ENCODE measurements at places on chromosomes 16 and 17. TPM values are rescaled to one million over a fixed set of nuclear protein-coding genes. Genes with fewer than 3 reads are reported as not detected.

The MYH11 gene
- 2,456 TPM for total RNA-seq

The FOXL1 gene
- total RNA-seq: 52.1 TPM

The CACNA1G gene
- total RNA-seq: 0.27 TPM

The MEIOC gene
- not detected for total RNA-seq

The MYO19 gene
- total RNA-seq: 43.9 TPM

The KCTD19 gene
- not detected for total RNA-seq

The CDC6 gene
- 0.71 TPM for total RNA-seq

The TEDC2 gene
- 0.27 TPM for total RNA-seq

The TK1 gene
- total RNA-seq: 3.3 TPM

The CTRL gene
- 0.54 TPM for total RNA-seq

GRCh38 chr17:44348234-44348987, 3.3 kb downstream of the GRN start:
- DNase-seq: no peak

DNA sequence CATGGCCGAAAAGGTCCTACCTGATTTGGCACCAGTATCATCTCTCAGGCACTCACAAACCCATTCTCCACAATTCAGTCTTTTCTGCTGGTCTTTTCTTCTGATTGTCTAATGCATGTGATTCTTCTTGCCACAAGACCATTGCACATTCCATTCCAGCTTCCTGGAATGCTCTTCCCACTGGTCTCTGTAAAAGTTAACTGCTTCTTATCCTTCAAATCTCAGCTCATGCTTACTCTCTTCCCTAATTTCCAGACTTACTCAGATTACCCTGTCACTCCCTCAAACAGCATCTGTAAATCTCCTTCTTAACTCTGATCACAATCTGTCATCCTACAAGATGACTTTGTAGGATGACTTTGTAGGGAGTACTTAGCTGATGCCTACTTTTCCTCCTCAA, 320.2 kb downstream of the MAP2K6 start:
- no peak for DNase-seq

- no peak for DNase-seq
Observed at GRCh38 chr17:13797863-13798262, 196.1 kb upstream of the HS3ST3A1 start.

- DNase-seq: no peak
Observed at GRCh38 chr17:7562208-7562605, 488 bp downstream of the SENP3 start.

DNA sequence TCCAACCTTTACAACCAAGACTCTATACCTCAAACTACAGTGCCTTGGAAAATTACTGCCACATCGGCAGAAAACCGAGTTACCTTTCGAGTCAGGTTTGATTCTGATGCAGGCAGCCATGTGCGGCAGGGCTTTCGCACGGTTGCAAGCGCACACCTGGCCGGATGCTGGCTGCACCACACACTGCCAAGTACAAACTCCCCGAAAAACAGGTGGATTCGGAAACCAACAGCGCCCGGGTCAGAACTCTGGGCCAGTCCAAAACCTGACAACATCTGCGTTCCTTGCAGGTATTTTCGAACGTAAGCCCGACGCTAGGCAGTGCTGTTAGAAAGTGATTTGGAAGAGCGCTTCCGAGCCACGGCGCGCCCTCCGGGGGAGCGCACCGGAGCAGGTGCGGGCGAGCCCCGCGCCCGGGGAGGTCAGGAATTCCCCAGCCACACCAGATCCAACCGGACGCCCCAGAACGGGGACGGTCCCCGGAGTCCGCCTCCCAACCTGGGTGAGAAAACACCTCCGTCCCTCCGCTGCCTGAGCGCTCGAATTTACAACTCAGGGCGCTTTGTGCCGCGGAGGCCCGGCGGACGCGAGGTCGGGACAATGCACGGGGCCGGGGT, 1.2 kb downstream of the USP7 start:
- DNase-seq: no peak

DNA sequence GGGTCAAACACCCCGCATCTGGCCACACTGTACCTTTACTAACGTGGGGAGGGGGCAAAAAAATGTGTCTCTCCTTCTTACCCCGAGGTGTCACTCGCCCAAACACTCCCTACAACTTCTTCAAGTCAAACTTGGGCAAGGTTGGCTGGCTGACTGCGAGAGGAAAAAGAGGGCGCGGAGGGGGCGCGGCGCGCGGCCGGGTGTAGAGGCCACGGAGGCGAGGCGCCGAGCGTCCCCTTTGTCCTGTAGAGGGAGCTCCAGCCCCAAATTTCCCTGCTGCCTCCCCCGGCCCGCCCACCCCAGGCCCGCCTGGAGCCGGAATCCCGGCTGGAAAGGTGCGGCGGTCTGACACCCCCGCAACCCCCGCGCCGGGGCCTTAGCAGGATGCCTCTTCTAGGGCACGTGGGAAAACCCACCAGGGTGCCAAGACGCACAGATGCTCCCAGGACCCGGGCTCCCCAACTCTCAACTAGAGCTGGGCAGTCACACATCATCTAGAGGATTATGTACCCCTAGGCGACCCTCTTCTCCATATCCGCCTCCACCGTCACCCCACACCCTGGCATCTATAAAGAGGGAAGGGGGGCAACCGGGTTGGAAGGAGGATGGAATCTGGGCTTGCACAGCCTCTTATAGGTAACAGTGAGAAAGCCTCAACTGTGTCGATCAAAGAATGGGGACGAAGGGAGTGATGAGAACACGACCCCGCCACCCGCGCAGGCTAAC, 4.2 kb downstream of the IRX3 start:
- DNase-seq: no peak

- DNase-seq: no peak
Observed at GRCh38 chr16:51542981-51543815, 392.1 kb upstream of the SALL1 start.

GRCh38 chr17:12247761-12248160, 227.1 kb downstream of the MAP2K4 start:
- no peak for DNase-seq

- no peak for DNase-seq
Observed at GRCh38 chr16:3282103-3282729, 1.1 kb upstream of the ZNF263 start.

DNA sequence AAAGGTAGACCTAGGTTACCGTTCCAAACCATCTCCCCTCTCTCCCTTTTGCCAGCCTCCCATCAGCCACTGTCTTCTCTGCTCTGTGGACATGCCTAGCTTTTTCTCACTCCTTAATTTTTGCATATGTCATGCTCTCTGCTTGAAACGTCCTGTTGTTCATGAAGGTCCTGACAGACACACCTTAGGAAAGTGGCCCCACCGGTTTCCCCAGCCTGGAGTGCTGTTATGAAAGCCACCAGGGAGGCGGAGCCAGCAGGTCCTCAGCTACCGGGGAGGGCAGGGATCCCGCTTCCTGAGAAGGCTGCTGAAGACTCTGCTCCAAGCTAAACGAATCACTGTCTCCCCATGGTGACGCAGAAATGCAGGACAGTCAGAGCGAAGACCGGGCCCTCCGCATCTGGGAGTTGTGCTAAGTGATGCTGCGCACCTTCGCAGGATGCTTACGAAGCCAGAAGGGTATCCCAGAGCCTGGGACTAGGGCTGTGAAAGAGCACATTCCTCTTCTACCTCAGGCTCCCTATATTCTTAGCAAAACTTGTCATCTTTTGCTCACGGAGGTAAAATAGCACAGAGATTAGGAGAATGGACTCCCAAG, 2.3 kb upstream of the SLC16A11 start:
- no peak for DNase-seq

- DNase-seq: peak; percentile 51
Observed at GRCh38 chr17:81553018-81553615, 964 bp upstream of the FAAP100 start.

- DNase-seq: peak; percentile 6
Observed at GRCh38 chr17:56699186-56699894, 105.8 kb downstream of the NOG start.

DNA sequence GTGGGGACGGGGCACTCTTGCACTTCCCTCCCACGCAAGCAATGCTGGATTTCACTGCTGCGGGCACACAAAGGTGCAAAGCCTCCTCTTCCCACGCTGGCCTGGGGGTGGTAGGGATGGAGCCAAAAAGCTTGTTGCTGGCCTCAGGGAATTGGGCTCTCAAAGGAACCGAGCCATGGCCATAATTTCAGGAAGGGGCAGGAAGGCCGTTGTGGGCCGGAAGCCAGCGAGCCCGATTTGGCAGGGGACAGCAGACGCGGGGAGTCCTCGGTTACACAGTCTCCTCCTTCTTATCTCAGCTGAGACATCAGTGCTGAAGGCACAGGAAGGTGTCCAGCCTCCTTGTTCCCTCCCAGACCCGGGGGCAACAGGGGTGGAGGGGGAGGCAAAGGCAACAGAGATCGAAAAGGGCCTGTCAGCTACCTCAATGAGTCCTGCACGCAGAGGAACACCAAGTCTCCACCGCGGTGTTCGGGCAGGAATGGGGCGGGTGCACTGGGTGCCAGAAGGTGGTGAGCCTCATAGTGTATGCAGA, 59.5 kb downstream of the SLFN11 start:
- no peak for DNase-seq

GRCh38 chr17:67260170-67260987, 15.4 kb upstream of the HELZ start:
- no peak for DNase-seq

DNA sequence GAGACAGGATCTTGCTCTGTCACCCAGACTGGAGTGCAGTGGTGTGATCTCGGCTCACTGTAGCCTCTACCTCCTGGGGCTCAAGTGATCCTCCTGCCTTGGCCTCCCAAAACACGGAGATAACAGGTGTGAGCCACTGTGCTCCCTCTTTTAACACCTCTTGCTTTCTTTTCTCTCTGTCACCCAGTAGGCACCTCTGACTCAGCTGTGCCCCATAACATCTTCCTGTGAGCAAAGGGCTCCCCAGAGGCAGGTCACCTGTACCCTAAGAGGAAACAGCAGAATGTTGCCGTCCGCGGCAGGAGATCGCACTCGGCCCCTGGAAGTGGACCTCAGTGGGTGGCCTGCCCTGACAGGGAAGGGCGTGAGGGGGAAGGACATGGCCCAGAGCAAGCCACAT, 918 bp upstream of the NLRC3 start:
- DNase-seq: no peak

DNA sequence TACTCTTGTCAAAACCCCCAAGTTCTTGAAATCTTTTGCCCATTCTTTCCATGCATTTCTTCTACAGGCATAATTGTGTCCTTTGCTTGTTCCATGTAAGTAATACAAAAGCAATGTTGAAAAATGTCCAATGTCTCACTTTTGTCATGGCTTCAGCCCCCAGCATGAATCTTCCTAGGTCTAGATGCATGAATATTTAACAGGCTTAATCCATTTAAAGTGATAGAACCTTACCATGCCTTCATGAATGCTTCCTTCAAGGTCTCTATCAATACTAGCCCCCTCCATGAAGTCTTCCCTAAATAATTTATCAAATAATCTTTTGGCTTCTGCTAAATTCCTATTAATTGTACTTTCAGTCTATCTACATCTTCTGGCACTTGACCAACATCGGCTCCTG, 46.1 kb upstream of the ANKFY1 start:
- no peak for DNase-seq

GRCh38 chr16:15798671-15799070, 58.2 kb downstream of the MYH11 start:
- DNase-seq: no peak

GRCh38 chr17:3039736-3040135, 23.7 kb downstream of the OR1D5 start:
- no peak for DNase-seq

DNA sequence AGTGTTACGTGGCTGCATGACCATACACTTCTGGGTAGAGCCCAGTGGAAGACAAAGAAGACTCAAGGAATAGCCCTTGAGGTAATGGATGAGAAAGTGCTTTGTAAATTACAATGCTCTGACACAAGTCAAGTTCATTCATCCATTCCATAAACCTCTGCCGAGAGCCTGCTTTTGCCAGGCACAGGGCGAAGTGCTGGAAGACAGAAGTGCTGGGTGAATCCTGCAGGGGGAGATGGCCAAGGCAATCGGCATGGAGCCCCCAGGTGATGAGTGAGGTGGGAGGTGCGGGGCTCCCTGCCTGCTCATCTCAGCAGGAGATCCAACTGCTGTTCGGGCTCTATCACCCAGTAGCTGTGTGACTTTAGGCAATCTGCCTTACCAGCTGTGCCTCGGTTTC, 2.8 kb upstream of the SOCS3 start:
- no peak for DNase-seq

DNA sequence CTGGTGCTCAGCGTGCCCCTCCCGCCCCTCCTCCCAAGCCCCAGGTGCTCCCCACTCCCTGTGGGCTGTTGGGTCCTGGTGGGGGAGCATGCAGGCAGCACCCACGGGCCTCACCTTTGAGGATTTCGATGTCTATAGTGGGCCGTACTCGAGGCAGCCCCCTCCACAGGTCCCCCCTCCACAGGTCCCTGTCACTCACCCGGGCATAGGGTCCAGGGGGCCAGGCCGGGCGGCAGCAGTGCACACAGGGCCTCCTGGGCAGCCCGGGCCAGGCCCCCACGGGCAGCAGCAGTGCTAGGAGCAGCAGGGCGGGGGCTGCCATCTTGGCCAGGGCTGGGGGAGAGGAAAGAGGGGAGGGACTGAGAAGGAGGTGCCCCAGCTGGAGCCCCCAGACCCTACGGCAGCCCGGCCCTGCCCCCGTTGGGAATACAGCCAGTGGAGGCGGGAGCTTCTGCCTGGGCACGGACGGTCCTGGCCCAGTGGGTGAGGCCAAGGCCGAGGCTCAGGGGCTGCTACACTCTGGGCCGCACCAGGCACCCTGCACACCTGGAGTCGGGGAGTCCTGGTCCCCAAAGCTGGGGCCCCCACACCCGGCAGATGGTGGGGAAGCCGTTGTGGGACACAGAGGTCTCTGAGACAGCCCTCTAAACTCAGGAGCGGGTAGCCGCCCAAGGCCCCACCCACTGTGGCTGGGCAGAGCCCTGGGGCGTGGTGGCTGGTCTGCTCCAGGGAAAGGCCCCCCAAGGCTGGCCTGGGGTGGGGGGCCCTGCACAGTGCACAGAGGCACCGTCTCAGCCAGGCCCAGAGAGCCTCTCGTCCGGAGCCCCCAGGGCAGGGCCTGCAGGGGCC, 1.2 kb downstream of the C1QTNF8 start:
- DNase-seq: no peak

DNA sequence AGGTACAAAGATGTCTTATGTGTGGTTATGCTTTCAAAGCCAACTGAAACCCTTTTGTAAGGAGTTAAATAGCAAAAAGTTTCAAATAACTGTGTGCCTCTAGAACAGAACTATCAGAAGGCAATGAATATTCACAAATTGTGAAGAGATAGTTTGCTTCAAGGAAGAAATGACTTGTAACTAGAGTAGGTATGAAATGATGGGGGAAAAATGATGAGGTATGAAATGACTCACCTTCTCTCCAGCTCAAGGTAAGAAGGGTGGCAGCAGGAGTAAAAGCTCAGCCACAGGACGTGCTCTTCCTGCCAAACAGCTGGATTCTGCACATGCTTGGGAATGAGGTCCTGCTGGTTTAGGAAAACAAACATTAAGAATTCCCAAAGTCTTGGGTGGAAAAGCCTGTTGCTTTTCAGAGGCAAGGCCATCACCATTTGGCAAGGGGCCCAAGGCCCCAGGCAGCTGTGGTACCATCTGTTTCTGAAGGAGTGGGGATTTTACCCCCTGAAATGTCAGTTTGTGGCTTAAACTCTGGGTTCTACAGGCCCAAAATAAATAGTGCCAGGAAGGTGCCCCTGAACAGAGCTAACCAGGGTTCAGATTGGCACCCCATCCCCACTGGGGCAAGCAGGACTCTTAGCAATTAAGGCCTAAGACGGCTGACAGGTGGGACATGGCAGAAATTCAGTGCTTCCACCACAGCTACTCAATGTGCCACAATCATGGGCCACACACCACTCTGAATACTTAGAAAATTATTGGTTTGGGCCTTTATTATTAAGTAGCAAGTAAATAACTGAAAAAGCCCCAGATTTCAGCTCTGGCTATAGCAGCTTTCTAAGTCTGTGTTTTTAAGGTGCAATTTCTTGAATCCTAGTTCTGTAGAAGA, 13.3 kb downstream of the HERPUD1 start:
- no peak for DNase-seq

Data from thoracic aorta (tissue), 2 donors.